ENCODE measurements at places on chromosomes 2 and 18. TPM values are rescaled to one million over a fixed set of nuclear protein-coding genes. Genes with fewer than 3 reads are reported as not detected.

GRCh38 chr2:216235896-216236295 lies 126.7 kb downstream of the XRCC5 start:
- DNase-seq: no peak

DNA sequence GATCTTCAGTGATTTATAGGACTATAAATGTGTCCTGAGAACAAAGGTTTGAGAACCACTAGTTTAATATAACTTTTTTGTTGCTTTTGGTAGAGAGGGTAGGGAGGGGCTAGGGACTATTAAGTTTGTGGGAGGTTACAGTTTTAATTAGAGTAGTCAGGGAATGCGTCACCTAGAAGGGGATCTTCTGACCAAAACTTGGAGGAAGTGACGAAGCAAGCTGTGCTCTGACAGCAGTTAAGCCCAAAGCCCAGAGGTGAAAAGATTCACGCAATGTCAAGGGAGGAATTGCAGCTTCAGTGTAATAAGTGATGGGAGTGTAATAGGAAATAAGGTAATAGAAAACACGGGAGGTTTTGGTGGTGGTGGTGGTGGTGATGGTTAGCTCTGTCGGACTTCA lies 8.1 kb downstream of the TDRD15 start:
- DNase-seq: no peak

DNA sequence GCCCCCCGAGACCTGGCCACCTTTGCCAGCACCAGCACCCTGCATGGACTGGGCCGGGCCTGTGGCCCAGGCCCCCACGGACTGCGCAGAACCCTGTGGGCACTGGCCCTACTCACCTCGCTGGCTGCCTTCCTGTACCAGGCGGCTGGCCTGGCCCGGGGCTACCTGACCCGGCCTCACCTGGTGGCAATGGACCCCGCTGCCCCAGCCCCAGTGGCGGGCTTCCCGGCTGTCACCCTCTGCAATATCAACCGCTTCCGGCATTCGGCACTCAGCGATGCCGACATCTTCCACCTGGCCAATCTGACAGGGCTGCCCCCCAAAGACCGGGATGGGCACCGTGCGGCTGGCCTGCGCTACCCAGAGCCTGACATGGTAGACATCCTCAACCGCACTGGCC lies 554 bp downstream of the ASIC4 start:
- DNase-seq: no peak

GRCh38 chr2:61379521-61379920 lies 91.4 kb downstream of the USP34 start:
- DNase-seq: no peak

TMEM200C gene
- total RNA-seq: not detected

DNA sequence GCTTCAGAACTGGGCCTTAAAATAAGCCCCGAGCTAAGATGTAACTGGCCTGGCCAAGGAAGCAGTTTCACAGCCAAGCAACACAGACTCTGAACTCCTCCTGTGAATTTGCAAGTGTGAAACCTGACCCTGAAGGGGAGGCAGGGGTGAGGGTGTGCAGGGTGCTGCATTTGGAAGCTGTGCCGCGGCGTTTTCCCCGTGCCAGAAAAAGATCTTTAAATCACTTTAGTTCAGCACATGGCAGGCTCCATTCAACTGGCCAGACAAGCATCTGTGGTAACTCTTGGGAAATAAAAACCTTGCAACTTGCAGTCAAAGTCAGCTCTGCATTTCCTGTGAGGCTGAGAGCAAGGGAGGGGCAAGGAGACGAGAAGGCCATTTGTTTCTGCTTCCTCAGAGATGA lies 209.3 kb upstream of the SOX11 start:
- peak; percentile 5 for DNase-seq

CLK1 gene
- total RNA-seq: 22.9 TPM

GRCh38 chr2:94861308-94862152 lies 9.7 kb upstream of the TEKT4 start:
- no peak for DNase-seq

- no peak for DNase-seq
Measured at GRCh38 chr2:241616168-241617125, 20.5 kb downstream of the THAP4 start.

- peak; percentile 77 for DNase-seq
Measured at GRCh38 chr2:11631462-11631861, 38.5 kb downstream of the NTSR2 start.

C2orf78 gene
- total RNA-seq: not detected

- no peak for DNase-seq
Measured at GRCh38 chr2:102317715-102318114, 6.4 kb downstream of the IL1RL1 start.

ATP5MC3 gene
- total RNA-seq: 228 TPM

DNA sequence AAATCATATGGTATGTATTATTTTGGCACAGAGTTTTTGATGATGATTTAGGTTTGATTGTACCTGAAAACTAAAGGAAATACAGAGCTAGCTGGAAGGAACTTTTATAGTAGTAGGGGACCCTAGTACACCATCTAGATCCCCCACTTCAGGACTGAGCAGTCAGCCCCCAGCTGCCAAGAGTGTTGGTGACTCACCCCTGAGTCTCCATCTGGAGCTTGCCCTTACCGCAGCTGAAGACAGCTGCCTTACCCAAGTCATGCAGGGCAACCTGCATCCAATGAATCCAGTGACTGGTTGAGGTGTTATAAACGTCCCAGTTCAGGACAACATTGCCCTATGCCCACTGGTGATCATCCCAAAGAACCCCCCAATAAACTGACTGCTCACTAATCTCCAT lies 15.3 kb downstream of the PMS1 start:
- DNase-seq: peak; percentile 81

Measured in MG63 (cell line).